CD4-positive, alpha-beta T cell treated with Interleukin-6 for 4 hours (primary cell): ENCODE measurements at places on chromosomes 11 and 22.

GRCh38 chr11:120883404-120884080 lies 140.4 kb upstream of the TBCEL start:
- DNase-seq, result no peak

DNA sequence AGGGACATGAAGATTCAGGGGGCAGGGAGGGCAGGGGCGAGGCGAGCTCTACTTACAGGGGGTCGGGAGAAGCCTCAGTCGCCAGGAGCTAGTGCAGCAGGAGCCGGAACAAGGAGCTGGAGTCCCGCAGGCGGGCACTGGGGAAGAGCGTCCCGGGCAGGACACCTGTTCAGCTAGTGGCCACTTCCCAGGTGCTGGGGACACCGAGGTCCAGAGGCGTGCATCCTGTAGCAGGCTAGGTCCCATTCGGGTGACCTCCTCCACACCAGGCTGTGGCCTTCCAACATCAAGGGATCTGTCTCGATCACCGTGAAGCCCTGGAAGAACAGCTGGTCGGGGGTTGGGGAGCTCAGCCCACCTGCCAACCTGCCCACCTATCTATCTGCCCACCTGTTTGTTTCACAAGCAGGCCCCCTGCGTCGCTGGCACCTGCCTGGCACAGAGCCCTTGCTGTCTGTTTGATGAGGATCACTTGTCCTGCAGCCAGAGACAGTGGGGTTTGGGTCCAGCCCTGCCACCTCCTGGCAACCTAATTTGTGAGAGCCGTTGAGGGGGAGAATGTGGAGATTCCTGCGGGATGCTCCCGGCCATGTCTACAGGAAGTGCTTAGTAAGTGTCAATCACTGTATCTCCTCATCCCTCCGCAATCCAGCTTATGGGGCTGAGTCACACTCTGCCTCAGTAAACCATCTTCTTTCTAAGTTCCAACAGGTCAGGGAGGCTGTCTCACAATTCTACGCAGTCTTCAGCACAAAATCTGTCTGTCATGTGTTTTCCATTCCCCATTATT lies 940.9 kb downstream of the BRD1 start:
- no peak for DNase-seq

DNA sequence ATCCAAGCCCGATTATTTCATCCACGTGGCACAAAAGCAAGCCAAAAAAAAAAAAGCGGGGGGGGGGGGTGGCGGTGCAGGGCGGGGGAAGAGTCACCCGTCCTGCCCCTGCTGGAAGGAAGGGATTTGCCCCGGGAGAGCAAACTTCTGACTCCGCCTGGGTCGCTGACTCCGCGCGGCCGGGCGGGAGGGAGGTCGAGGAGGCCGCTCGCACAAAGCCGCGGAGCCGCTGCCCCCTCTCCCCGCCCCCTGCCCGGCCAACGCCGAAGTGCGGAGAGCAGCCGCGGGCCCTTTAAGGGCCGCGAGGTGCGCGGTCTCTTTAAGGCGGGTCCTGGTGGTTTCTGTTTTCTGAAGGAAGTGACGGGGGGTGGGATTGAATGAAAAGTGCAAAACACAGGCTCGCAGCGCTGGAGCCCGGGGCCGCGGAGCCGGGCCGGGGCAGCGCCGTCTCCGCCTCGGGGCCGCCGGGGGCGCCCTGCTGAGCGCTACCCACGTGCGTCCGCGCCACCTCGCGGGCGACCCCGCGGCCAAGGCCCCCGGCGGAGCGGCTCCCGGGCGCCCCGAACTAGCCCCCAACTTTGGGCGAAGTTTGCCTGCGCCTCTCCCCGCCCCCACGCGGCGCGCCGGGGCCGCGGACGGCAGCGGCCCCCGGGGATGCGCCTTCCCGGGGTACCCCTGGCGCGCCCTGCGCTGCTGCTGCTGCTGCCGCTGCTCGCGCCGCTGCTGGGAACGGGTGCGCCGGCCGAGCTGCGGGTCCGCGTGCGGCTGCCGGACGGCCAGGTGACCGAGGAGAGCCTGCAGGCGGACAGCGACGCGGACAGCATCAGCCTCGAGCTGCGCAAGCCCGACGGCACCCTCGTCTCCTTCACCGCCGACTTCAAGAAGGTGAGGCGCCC lies at the start of gene OAF:
Gene OAF, plus strand, starts transcription at position 407 of the 896 bp plus-strand sequence. Its CDS starts 248 bp downstream, at position 655.
- DNase-seq, result peak; percentile 67

GRCh38 chr11:89536926-89537325 lies 45.8 kb upstream of the NOX4 start:
- DNase-seq, result no peak

DNA sequence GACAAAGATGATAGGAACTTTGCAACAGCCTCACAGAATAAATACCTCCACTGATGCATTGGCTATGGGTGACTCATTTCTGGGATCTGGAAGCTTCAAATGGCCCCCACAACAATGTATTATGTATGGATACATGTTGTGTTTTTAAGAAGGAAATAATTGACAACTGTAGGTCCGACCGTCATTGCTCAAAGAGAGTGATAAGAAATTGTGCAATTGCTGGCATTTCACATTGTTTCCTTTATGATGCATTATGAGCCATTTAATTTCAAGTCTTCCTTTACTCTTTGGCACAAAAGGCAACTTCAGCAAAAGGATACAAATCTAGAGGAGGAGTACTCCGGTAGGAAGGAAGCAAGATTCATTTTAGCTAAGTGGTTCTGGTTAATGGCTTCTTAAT lies 2.0 kb downstream of the ANO3 start:
- DNase-seq, result no peak

GRCh38 chr11:30487200-30487898 lies 98.8 kb downstream of the MPPED2 start:
- no peak for DNase-seq

GRCh38 chr11:67586568-67587250 lies 3.1 kb downstream of the GSTP1 start:
- no peak for DNase-seq

DNA sequence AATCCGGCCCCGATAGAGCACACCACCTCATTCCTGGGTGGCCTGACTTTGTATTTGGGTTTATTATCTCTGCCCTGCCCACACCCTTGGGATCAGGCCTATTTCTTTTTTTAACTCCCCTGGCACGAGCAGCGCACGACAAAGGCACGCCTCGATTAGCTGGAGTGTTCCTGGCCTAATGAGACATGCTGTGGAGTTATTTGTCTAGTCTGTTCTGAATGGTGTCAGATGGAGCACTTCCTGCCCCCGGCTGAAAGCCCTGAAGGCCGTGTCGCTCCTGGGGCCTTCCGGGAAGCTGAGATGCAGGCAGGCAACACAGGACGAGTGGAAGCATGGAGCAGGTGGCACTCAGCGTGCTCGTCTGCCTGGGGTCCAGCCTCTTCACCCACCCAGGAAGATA lies 47.1 kb downstream of the LARGE1 start:
- no peak for DNase-seq

DNA sequence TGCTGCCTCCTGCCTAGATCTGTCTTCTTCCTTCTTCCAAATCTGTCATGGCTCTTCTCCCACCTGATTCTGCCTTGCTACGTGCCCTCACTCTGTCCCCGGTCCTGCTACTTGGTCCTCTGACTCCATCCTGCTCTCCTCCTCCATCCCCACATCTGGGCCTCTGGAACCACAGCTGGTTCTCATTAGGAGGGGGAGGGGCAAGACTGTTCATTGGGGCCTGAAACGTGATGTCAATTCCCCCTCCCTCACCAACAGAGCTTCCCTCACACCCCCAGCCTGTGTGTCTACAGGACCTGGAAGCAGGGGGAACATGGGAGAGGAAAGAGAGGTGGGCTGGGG lies 9.1 kb downstream of the DCHS1 start:
- no peak for DNase-seq

DNA sequence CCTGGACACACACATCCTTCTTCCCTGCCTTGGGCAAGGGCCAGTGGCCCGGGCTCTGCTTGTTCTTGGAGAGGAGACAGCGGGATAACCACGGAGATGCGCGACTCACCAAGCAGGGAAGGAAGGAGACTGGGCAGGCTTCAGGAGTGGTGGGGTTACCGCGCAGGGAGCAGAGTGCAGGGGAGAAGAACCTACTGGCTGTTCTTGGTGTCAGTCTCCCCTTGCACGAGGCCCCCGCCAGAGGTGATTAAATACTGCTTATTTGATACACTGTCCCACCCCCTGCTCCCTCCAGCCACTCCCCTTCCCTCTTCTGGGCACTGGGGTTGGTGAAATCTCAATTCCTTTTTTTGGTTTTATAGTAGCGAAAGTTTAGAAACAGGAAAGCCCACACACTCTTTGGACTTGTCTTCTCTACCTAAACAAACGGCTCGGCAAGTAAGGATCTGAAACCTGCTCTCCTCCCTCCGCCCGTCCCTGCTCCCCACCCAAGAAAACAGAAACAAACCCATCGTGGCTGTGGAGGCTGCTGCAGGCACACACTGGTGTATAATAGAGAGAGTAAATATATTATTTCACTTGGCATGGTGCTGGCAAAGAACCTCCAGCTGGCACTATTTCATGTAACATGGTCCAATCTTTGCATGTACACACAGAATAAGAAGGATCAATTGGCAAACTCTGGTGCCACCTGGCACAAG lies 10.8 kb downstream of the LARGE2 start:
- no peak for DNase-seq

- DNase-seq, result no peak
Measured at GRCh38 chr11:5369789-5370188, 13.8 kb upstream of the OR51M1 start.

DNA sequence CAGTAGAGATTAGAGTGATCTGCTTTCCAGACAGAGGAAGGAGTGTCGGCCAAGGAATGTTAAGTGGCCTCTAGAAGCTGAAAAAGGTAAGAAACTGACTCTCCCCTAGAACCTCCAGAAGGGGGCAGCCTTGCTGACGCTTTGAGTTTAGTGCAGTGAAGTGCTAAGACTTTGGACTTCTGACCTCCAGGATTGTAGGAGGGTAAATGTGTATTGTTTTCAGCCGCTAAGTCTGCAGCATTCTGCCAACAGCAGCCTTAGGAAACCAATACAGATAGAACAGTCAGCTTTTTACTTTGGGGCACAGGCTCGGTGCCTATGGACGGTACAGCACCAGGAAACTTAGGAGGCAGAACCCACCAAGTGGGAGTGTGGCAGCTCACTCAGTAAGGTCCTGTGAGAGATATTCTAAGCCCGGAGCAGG lies 3.6 kb upstream of the TBC1D22A start:
- peak; percentile 77 for DNase-seq

DNA sequence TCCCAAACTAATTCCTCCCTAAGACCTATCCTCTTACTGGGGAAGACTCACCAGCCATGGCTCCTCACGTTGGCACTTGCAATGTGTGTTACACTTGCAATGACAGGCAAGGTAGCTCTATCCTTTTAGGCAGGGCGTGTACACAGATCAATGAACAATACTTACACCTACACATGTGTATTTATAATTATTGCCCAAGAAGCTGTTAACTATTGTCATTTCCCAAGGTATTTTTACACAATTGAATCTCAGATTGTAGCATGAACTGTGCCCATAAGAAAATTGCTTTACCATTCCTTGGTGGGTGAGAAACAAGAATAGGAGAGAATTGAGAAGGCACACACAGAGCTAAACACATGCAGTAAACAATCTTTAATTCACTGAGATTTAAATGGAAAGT lies at the start of gene CARD18:
Gene CARD18, minus strand, starts transcription at position 101 of the 400 bp plus-strand sequence. Its CDS starts 43 bp downstream, at position 58.
- no peak for DNase-seq

DNA sequence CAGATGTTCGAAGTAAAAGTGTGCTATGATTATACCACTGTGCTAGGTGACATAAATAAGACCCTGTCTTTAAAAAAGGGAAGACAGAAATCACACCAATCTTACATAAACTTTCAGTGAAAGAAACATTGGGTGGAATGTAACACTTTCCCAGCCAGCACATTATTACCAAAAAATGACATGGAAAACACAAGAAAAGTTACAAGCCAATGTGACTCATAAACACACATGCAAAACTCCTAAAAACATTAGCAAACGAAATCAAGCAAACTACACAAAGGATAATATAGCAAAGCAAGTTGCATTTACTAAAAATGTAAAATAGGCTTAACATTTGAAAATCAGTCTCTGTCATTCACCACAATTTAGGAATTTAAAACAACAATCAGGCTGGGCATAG lies 47.0 kb downstream of the SBF2 start:
- DNase-seq, result no peak

- no peak for DNase-seq
Measured at GRCh38 chr22:41664490-41664889, 24.2 kb downstream of the SNU13 start.

- DNase-seq, result no peak
Measured at GRCh38 chr11:120945042-120945441, 78.9 kb upstream of the TBCEL start.

GRCh38 chr11:79956061-79956460 lies 515.2 kb upstream of the TENM4 start:
- no peak for DNase-seq

GRCh38 chr11:457111-457760 lies 7.2 kb downstream of the PTDSS2 start:
- DNase-seq, result peak; percentile 40

- no peak for DNase-seq
Measured at GRCh38 chr11:112613051-112613972, 347.9 kb upstream of the NCAM1 start.

GRCh38 chr22:40502919-40503318 lies 132.5 kb downstream of the SGSM3 start:
- DNase-seq, result no peak

GRCh38 chr11:14906578-14906977 lies 14.5 kb upstream of the CYP2R1 start:
- no peak for DNase-seq

DNA sequence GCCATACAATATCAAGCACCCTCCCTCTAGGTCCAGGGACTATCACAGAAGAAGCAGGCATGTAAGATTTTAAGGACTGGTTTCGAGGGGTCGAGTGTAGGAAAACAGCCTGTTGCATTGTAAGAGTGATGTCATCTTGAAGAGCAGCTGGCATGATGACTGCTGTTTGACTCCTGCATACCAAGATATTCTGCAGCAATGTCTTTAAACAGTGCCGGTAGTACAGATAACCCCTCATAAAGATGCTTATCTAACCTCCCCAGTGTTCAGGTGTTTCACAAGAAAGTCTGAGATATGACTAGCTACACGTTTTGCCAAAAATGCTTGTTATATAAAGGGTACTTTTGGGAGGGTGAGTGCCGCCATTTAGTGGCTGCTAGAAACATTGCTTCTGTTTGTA lies 12.0 kb downstream of the FAM111A start:
- no peak for DNase-seq

DNA sequence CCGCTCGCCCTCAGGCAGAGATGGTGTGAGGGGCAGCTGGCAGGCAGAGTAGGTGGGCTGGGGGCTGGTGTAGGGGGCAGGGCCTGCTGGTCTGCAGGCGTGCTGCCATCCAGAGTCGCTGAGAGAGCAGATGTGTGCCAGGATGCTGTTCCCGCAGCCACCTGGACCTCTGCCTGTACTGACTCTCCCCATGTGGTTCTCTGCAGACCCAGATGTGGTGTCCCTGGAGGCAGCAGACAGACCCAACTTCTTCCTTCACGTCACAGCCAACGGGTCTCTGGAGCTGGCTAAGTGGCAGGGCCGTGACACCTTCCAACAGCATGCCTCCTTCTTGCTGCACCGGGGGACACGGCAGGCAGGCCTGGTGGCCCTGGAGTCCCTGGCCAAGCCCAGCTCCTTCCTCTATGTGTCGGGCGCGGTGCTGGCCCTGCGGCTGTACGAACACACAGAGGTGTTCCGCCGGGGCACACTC lies 58.6 kb downstream of the OTOG start:
- no peak for DNase-seq
